ENCODE measurements at places on chromosomes 1 and 21. TPM values are rescaled to one million over a fixed set of nuclear protein-coding genes. Genes with fewer than 3 reads are reported as not detected.
A peak's percentile ranks its signal among the peaks of the same experiment; 100 is the strongest.

DNA sequence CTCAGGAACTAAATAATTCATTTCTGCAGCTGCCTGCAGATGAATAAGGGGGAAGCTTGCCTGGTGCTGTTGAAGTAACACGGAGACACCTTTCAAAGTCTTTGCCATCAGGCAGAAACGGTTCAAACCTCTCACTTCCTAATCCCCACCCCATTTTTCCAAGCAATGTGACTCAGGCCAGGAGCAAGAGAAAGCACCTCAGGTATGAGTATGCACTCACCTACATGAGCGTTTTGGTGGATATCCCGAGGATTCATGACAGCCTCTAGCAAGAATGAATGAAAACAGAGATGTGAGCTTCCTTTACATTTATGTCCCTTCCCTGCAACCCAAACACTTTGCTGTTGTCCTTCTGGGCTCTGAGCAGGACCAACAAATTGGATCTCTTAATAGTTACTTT, 63.4 kb upstream of the LAX1 start:
- no peaks in the 10 kb centered on the region for H3K27me3 ChIP-seq
- no peaks in the 10 kb centered on the region for H3K4me1 ChIP-seq
- H3K4me3 ChIP-seq: no peak overlapping the region
- no peak overlapping the region for H3K27ac ChIP-seq
- DNase-seq: no peak

GRCh38 chr1:38651669-38652068, 207.9 kb downstream of the RRAGC start:
- no peaks in the 10 kb centered on the region for H3K36me3 ChIP-seq
- H3K27ac ChIP-seq: no peak overlapping the region
- DNase-seq: no peak

DNA sequence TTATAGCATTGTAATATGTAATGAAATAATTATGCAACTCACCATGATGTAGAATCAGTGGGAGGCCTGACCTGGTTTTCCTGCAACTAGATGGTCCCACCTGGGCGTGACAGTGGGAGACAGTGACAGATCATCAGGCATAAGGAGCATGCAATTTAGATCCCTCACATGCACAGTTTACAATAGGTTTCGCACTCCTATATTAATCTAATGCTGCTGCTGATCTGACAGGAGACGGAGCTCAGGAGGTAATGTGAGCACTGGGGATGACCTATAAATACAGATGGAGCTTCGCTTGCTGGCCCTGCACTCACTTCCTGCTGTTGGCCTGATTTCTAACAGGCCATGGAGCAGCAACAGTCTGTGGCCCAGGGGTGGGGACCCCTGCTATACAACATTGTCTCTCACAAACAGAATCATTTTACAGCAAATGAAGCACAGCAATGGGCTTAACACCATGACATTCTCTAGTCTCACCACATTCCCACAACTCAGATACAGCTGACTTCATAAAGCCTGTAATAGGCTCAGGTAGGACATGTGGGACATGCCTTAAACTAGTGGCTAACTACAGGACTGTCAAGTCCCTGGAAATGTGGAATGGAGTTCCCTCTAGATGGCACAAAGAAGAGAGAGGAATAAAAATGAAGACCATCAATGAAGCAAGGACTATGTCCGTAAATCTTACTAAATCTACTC, 40.7 kb upstream of the SLC5A9 start:
- no peak overlapping the region for H3K4me3 ChIP-seq
- no peaks in the 10 kb centered on the region for H3K36me3 ChIP-seq
- H3K4me1 ChIP-seq: no peaks in the 10 kb centered on the region
- no peak overlapping the region for H3K27ac ChIP-seq

- DNase-seq: no peak
- no peaks in the 10 kb centered on the region for H3K27me3 ChIP-seq
- H3K4me3 ChIP-seq: no peak overlapping the region
Measured at GRCh38 chr21:15015622-15016471, 49.0 kb downstream of the NRIP1 start.

GRCh38 chr21:25836396-25836795, 101.6 kb downstream of the GABPA start:
- H3K36me3 ChIP-seq: no peaks in the 10 kb centered on the region
- no peak overlapping the region for H3K27ac ChIP-seq
- no peak overlapping the region for H3K4me3 ChIP-seq
- no peak for DNase-seq

DNA sequence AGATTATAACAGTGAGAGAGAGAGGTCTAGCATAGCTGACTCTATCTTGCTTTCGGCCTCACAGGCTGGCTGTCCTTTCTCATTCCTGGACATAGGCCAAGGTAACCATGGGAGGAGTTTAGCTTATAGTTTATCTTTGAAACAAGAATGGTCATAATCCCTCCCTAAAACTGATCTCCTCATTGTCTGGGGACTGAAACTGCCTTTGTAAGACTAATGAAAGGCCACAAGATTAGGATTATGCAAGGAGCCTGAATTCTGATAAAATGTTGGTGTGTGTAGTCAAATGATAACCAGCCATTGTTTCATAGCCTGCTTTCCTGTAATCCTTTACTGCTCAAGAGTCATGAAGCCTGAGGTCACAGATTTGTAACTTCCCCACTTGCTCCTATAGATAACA, 131.9 kb upstream of the LYPLAL1 start:
- H3K4me3 ChIP-seq: no peak overlapping the region
- H3K27me3 ChIP-seq: no peaks in the 10 kb centered on the region
- no peak overlapping the region for H3K27ac ChIP-seq
- peaks cover 2% of the 10 kb centered on the region for H3K4me1 ChIP-seq

GRCh38 chr1:109725510-109725909, 13.5 kb downstream of the GSTM5 start:
- no peaks in the 10 kb centered on the region for H3K27me3 ChIP-seq
- no peak overlapping the region for H3K4me3 ChIP-seq
- DNase-seq: no peak
- H3K27ac ChIP-seq: no peak overlapping the region
- no peaks in the 10 kb centered on the region for H3K4me1 ChIP-seq
- H3K36me3 ChIP-seq: no peaks in the 10 kb centered on the region

DNA sequence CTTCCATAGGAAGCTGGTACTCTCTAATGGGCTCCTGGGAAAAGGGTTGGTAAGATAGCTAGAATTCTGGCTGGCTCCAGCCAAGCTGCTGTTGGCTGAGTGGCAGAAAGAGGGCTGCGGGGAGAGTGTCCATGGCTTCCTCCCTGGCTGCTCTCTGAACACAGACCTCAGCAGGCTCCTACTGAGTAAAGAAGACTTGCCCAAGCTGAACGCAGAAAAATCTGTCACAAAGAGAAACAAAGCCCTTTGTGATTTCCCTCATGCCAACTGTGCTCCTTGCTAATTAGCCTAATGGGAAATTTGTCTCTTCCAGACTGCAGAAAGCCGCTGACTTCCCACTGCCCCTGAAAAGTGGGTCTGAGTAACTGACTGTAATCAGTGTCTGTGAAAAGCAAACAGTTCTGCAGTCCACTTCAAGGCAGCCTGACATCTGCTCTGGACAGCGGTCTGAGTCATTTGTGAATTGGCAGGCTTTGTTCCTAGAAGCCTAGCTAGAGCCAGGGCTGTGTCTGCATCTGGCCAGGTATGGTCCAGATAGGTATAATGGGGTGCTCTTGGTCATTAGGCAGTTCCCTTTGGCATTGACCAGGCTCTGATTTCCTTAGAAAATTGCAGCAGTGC, 282.8 kb downstream of the ZNF648 start:
- H3K4me3 ChIP-seq: no peak overlapping the region
- no peak for DNase-seq
- no peak overlapping the region for H3K27ac ChIP-seq
- H3K4me1 ChIP-seq: no peaks in the 10 kb centered on the region

DNA sequence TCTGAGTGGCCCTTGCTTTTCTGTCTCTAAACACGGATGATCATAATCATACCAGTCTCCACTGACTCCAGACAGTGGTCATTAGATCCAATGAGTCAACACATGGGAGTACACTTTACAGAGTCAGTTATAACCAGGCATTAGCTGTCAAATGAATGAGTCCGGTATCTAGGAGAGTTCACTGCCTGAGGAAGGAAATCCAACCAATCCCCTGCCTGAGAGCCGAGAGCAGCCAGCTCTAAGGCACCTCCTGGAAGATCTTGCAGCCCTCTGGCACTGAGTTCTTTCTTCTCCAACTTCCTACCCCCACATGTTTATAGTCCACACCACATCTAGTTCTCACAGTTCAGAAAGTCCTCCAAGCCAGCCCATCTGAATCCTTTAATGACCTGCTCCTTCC, 29.4 kb upstream of the RBM15 start:
- no peak overlapping the region for H3K27ac ChIP-seq
- H3K36me3 ChIP-seq: no peaks in the 10 kb centered on the region
- DNase-seq: no peak
- H3K4me1 ChIP-seq: no peaks in the 10 kb centered on the region
- H3K4me3 ChIP-seq: no peak overlapping the region

GRCh38 chr1:4585216-4585615, 69.2 kb upstream of the AJAP1 start:
- no peaks in the 10 kb centered on the region for H3K4me1 ChIP-seq
- no peaks in the 10 kb centered on the region for H3K36me3 ChIP-seq
- no peak for DNase-seq
- no peak overlapping the region for H3K4me3 ChIP-seq

- no peaks in the 10 kb centered on the region for H3K27me3 ChIP-seq
- DNase-seq: no peak
- no peak overlapping the region for H3K4me3 ChIP-seq
- no peak overlapping the region for H3K27ac ChIP-seq
- H3K36me3 ChIP-seq: no peaks in the 10 kb centered on the region
Measured at GRCh38 chr1:81834268-81834667, 33.5 kb downstream of the ADGRL2 start.

GRCh38 chr1:202010180-202011015, at the start of gene ELF3:
Gene ELF3, plus strand, starts transcription at chr1:202010587. Its CDS starts 550 bp downstream, at chr1:202011137.
- DNase-seq: no peak
- H3K27ac ChIP-seq: no peak within 1 kb of the TSS
- no peaks in the 10 kb centered on the region for H3K27me3 ChIP-seq
- no peak within 1 kb of the TSS for H3K4me3 ChIP-seq
- H3K36me3 ChIP-seq: no peaks in the 10 kb centered on the region

DNA sequence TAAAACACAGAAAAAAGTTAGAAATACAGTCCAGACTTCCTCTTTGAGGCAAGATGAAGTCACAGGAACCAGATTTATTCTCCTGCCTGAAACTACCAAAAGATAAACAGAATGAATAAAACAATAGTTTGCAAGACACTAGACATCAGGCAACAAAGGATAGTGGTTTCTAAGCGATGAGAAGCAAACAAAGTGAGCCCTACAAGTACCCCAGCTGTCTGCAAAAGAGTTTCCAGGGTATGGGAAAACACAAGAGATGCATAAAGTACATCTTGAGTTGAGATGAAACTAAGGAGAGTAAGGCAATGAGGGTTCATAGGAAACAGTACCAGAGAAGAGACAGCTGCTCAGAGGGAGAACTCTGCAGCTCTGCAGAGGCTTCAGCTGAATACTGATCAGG, 83.3 kb upstream of the COL24A1 start:
- no peaks in the 10 kb centered on the region for H3K4me1 ChIP-seq
- H3K27me3 ChIP-seq: no peaks in the 10 kb centered on the region
- no peak overlapping the region for H3K4me3 ChIP-seq
- no peaks in the 10 kb centered on the region for H3K36me3 ChIP-seq
- H3K27ac ChIP-seq: no peak overlapping the region

DNA sequence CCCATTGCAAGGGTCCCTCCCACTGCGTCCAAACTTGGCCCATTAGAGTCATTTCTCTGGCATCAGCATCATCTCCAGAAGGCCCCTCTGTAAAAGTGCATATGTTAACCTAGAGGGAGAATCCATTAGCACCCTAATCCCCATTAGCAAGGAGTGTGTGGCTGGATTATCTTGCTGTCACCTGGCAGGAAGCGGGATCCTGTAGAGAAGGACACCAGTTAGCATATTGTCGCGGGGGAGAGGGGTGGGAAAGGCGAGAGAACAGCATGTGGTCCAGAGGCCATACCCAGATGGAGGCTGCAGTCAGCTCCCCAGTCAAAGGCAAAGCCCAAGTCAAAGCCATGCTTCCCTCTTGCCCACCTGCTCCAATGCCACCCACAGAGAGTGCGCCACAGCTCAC, 64.0 kb downstream of the OLIG1 start:
- no peak overlapping the region for H3K27ac ChIP-seq
- H3K27me3 ChIP-seq: no peaks in the 10 kb centered on the region
- H3K4me3 ChIP-seq: no peak overlapping the region

GRCh38 chr1:212915245-212916091, 34.9 kb upstream of the VASH2 start:
- no peaks in the 10 kb centered on the region for H3K27me3 ChIP-seq
- no peak overlapping the region for H3K4me3 ChIP-seq
- H3K36me3 ChIP-seq: no peaks in the 10 kb centered on the region
- no peaks in the 10 kb centered on the region for H3K4me1 ChIP-seq
- H3K27ac ChIP-seq: no peak overlapping the region

- no peaks in the 10 kb centered on the region for H3K4me1 ChIP-seq
- no peak for DNase-seq
- H3K27me3 ChIP-seq: no peaks in the 10 kb centered on the region
- H3K27ac ChIP-seq: no peak overlapping the region
- H3K4me3 ChIP-seq: no peak overlapping the region
Measured at GRCh38 chr1:234592240-234592639, 17.7 kb downstream of the IRF2BP2 start.

GRCh38 chr1:164774413-164774812, 215.4 kb downstream of the PBX1 start:
- peaks cover 3% of the 10 kb centered on the region for H3K4me1 ChIP-seq
- no peaks in the 10 kb centered on the region for H3K27me3 ChIP-seq
- no peak overlapping the region for H3K27ac ChIP-seq
- H3K36me3 ChIP-seq: no peaks in the 10 kb centered on the region
- H3K4me3 ChIP-seq: no peak overlapping the region
- DNase-seq: no peak

- no peak overlapping the region for H3K27ac ChIP-seq
- H3K27me3 ChIP-seq: no peaks in the 10 kb centered on the region
- no peak for DNase-seq
- H3K4me1 ChIP-seq: no peaks in the 10 kb centered on the region
Measured at GRCh38 chr21:31974454-31974985, 101.7 kb downstream of the HUNK start.

- peak overlapping the region; percentile 94 for H3K27ac ChIP-seq
- H3K4me1 ChIP-seq: peaks cover 6% of the 10 kb centered on the region
- no peaks in the 10 kb centered on the region for H3K27me3 ChIP-seq
- no peaks in the 10 kb centered on the region for H3K36me3 ChIP-seq
- H3K4me3 ChIP-seq: peak overlapping the region; percentile 43
Measured at GRCh38 chr1:46133781-46134350, 1.4 kb upstream of the PIK3R3 start.

- no peak for DNase-seq
- no peak overlapping the region for H3K27ac ChIP-seq
- no peak overlapping the region for H3K4me3 ChIP-seq
Measured at GRCh38 chr1:174391716-174392115, 56.0 kb upstream of the GPR52 start.

- no peaks in the 10 kb centered on the region for H3K27me3 ChIP-seq
- no peaks in the 10 kb centered on the region for H3K36me3 ChIP-seq
- H3K4me3 ChIP-seq: no peak overlapping the region
- no peak overlapping the region for H3K27ac ChIP-seq
Measured at GRCh38 chr1:90370686-90371447, 346.2 kb downstream of the BARHL2 start.

Gene TNFRSF8
- 4.7 TPM for total RNA-seq

Gene LRRC41
- total RNA-seq: 49.1 TPM

Gene PLA2G5
- total RNA-seq: 6.8 TPM

Gene VASH2
- 1.8 TPM for total RNA-seq

Gene AGPAT3
- total RNA-seq: 45.5 TPM

Gene C1orf21
- 65.7 TPM for total RNA-seq

Gene COL24A1
- total RNA-seq: 2.2 TPM

Gene NHLH1
- 0.13 TPM for total RNA-seq

Gene UQCRHL
- 1.2 TPM for total RNA-seq

Gene HIVEP3
- total RNA-seq: 5.2 TPM

Gene CNIH3
- 3.4 TPM for total RNA-seq

Gene OR2AK2
- not detected for total RNA-seq

Gene MFAP2
- total RNA-seq: 29.9 TPM
